ENCODE measurements at places on chromosomes 7 and 10.

DNA sequence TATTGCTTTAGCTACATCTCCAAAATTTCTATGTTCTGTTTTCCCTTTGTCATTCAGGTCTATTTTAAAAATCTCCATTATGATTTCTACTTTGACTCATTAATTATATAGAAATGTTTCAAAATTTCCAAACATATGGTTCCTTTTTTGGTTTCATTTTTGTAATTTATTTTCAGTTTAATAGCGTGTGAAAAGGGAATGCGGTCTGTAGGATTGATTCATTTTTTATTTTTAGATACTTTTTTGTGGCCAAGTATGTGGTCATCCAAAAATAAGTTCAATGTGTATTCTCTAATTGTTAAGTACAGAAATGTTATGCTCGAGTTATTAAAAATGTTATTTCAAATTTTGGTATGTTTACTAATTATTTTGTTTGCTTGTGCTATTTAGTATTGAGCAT, 72.5 kb upstream of the ANKRD1 start:
- peak; percentile 57 for DNase-seq

- no peak for DNase-seq
Observed at GRCh38 chr7:27158436-27159265, 2.2 kb upstream of the HOXA7 start.

GRCh38 chr10:7475046-7475911, 64.4 kb upstream of the SFMBT2 start:
- no peak for DNase-seq

DNA sequence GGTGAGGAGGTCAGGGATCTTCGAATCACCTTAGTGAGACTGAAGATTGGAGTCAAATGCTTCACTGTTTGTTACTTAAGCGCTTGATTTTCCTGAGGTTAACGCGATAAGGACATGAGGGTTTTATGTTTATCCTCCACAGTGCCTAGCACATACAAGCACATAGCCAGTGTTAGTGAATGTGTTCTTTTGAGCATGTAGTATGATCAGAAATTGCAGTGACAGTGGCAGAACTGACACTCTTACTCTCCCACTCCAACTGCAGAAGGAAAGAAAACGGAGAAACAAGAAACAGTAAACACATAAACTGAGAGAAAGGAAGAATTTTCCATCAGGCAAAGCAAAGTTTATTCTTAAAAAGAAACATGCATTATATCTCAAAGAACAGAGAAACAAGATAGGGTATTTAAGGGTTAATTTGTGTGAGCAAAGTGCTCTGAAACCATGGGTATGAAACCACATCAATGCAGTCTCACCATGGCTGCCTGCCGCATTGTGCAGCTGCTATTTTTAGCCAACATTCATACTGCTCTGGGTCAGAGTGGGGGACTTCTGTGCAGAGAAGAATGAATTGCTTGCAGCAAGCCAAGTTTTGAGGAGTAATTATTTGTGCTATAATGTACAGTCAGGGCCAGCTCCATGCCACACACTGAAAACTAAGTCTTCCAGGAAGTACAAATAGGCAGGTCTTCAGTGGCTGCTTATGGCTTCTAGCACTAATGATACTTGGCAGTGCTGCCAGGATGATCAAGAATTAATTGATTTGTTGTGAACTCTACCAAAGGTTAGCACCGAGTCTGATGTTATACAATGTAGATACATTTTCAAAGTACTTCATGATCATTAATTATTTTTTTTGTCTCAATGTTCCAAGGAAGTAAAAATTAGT, 152.0 kb downstream of the MACC1 start:
- peak; percentile 83 for DNase-seq

DNA sequence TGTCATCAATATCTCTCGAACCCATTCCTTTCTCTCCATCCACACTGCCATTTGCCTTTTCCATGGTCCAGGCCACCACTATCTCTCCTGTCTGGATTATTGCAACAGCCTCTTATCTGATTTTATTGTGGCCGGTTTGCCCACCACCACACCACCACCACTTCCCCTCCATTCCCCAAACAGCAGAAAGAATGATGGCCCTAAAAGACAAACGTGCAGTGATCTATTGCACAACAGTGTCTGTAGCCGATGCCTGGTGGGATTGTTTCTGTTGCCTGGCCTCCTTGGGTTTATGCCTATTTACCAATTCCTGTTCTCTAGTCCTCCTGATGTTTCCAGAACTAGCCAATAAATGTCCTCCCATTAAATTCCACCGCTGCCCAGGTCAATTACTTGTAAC, 10.2 kb upstream of the ST8SIA6 start:
- no peak for DNase-seq

- no peak for DNase-seq
Observed at GRCh38 chr10:97479939-97480338, 18.3 kb downstream of the MMS19 start.
